ENCODE measurements at places on chromosomes 6 and 20. TPM values are rescaled to one million over a fixed set of nuclear protein-coding genes. Genes with fewer than 3 reads are reported as not detected.

GRCh38 chr6:23533944-23534343 lies 592.1 kb upstream of the NRSN1 start:
- no peak overlapping the region for H3K4me3 ChIP-seq
- no peaks in the 10 kb centered on the region for H3K4me1 ChIP-seq
- H3K36me3 ChIP-seq: no peaks in the 10 kb centered on the region
- no peaks in the 10 kb centered on the region for H3K27me3 ChIP-seq
- no peak overlapping the region for H3K27ac ChIP-seq

GRCh38 chr6:167737205-167737830 lies 89.4 kb upstream of the AFDN start:
- no peaks in the 10 kb centered on the region for H3K36me3 ChIP-seq
- H3K27ac ChIP-seq: no peak overlapping the region
- no peaks in the 10 kb centered on the region for H3K4me1 ChIP-seq
- no peak for DNase-seq
- H3K4me3 ChIP-seq: no peak overlapping the region

DNA sequence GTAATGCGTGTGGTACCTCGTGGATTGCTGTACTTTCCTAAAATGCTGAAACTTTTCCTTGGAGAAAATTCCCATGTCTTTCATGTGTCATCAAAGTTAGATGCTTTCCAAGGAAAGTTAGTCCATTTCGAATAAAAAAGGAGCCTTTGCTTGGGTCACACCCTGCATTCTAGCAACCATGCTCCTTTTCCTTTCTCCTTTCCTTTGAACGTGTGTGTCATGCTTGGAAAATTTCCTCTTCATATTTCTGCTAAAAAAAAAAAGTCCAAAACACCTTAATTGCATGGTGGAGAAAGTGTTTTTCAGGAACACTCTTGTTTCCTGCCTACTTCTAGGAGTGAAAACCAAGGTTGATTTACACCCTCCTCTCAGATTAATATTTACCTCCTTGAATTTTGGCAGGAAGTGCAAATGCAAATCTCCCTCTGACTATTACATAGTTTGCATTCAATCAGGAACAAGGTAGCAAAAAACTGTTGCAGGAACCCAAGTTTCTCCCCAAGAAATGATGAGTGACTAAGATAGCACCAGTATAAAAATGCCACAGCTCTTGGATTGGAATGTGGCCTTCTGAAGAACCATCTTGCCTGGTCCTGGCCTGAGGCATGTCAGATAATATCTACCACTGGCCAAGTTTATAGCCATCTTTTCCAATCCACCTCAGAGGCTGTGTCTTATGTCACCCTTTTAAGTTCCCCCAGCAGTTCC lies 590.6 kb downstream of the QKI start:
- H3K27me3 ChIP-seq: peaks cover 16% of the 10 kb centered on the region
- no peak for DNase-seq
- no peaks in the 10 kb centered on the region for H3K4me1 ChIP-seq
- H3K4me3 ChIP-seq: no peak overlapping the region
- no peaks in the 10 kb centered on the region for H3K36me3 ChIP-seq

DNA sequence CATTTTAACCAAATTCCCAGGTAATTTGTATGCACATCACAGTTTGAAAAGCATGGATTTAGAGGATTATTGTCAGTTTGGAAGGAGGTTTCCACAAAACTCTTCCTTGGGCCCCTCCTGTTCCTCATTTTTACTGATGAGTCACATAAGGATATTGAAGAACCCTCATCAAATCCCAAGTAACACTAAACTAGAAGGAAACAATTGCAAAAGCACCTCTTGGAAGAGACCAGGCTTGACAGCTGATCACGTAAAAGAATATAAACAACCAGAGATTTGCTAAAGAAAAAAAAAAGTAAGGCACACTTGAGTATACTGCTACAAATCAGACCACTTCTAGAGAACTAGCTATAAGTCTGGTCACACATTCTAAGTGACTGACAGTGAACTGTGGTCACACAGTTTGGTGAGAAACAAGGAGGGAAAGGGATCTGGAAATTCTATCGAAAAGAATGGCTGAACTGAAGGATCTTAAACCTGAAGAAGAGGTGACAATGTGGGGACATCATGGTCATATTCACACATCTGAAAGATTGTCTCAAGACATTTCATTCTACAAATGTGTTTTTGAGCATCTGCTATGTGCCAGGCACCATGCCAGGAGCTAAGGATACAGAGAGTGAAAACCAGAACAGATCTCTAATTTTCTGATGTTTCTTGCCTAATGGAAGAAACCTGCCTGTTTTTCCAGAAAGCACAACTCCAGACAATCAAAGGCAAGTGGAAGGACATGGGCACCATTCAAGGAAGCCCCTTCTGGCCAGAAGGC lies 24.1 kb downstream of the ZHX3 start:
- no peaks in the 10 kb centered on the region for H3K27me3 ChIP-seq
- peaks cover 4% of the 10 kb centered on the region for H3K4me1 ChIP-seq
- no peaks in the 10 kb centered on the region for H3K36me3 ChIP-seq

DNA sequence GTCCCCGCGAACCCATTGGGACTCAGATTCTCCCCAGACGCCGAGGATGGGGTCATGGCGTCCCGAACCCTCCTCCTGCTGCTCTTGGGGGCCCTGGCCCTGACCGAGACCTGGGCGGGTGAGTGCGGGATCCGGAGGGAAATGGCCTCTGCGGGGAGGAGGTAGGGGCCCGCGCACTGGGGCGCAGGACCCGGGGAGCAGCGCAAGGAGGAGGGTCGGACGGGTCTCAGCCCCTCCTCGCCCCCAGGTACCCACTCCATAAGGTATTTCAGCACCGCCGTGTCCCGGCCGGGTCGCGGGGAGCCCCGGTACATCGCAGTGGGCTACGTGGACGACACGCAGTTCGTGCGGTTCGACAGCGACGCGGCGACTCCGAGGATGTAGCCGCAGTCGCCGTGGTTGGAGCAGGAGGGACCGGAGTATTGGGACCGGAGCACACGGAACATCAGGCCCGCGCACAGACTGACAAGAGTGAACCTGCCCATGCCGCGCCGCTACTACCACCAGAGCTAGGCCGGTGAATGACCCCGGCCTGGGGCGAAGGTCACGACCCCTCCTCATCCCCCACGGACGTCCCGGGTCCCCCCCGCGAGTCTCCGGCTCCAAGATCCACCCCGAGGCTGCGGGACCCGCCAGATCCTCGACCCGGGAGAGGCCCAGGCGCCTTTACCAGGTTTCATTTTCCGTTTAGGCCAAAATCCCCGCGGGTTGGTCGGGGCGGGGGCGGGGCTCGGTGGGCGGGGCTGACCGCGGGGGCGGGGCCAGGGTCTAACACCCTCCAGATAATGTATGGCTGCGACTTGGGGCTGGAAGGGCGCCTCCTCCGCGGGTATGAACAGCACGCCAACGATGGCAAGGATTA lies 15.7 kb upstream of the HLA-A start:
- peaks cover 15% of the 10 kb centered on the region for H3K36me3 ChIP-seq
- no peaks in the 10 kb centered on the region for H3K27me3 ChIP-seq
- H3K27ac ChIP-seq: peak overlapping the region; percentile 94
- peak overlapping the region; percentile 96 for H3K4me3 ChIP-seq
- peaks cover 31% of the 10 kb centered on the region for H3K4me1 ChIP-seq

- H3K4me1 ChIP-seq: no peaks in the 10 kb centered on the region
- no peaks in the 10 kb centered on the region for H3K27me3 ChIP-seq
- H3K27ac ChIP-seq: no peak overlapping the region
- H3K36me3 ChIP-seq: no peaks in the 10 kb centered on the region
Measured at GRCh38 chr6:92292067-92292466, 1127.3 kb downstream of the EPHA7 start.

GRCh38 chr6:159169557-159170332 lies 545 bp downstream of the FNDC1 start:
- peak; percentile 56 for DNase-seq
- H3K36me3 ChIP-seq: no peaks in the 10 kb centered on the region
- H3K4me3 ChIP-seq: peak overlapping the region; percentile 65
- H3K4me1 ChIP-seq: peaks cover 22% of the 10 kb centered on the region

DNA sequence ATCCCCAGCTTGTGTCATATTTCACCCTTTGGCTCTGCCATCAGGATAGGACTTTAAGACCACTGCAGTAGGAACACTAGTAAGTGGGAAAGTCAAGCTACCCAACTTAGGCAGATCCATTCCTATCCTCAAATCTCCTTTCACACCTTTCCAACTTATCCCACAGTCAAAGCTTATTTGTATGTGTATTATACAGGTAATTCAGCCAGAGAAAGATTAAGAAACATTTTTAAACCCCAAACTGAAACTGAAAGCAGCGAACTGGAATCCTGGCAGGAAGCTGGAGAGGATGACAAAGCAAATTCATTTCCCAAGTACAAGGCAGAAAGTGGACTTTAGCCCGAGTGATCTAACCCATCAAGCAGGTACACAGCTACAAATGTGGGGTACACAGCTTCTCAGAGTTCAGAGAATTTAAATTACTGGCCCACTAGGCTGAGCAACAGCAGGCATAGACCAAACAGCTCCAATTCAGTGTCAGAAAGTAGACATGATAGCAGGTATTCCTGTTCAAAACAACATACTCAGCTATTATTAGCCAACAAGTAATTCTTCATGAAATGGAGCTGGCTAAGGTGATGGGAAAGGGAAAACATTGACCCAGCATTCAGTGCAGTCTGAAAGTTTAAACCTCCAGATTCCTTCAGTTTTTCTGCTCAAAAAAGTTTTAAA lies 39.1 kb downstream of the ILRUN start:
- peak overlapping the region; percentile 89 for H3K27ac ChIP-seq
- H3K36me3 ChIP-seq: peaks cover 11% of the 10 kb centered on the region
- peak; percentile 31 for DNase-seq
- H3K27me3 ChIP-seq: no peaks in the 10 kb centered on the region
- peak overlapping the region; percentile 61 for H3K4me3 ChIP-seq
- H3K4me1 ChIP-seq: peaks cover 48% of the 10 kb centered on the region

DNA sequence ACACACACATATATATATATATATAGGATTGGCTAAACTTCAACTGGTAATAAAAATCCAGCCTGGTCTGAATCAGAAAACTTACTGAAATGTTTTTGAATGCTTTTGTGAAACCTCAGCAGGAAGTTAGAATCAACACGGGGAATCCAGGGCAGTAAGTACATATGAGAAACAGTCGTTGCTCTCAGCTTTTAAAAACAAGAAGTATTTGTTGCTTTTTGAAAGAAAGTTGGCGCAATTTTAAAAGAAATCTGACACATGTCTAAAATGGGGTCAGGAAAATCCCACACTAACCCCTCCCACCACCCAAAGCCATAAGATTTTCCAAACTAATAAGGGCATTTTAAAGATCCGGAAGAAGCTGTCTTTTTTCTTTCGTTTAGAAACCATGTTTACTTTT lies 11.5 kb upstream of the CCDC170 start:
- no peaks in the 10 kb centered on the region for H3K27me3 ChIP-seq
- no peaks in the 10 kb centered on the region for H3K36me3 ChIP-seq
- DNase-seq: peak; percentile 22
- H3K27ac ChIP-seq: peak overlapping the region; percentile 92
- H3K4me3 ChIP-seq: peak overlapping the region; percentile 67

- no peak for DNase-seq
- peaks cover 7% of the 10 kb centered on the region for H3K36me3 ChIP-seq
- no peak overlapping the region for H3K4me3 ChIP-seq
- H3K27me3 ChIP-seq: no peaks in the 10 kb centered on the region
- H3K27ac ChIP-seq: no peak overlapping the region
Measured at GRCh38 chr6:34795836-34796425, 4.0 kb downstream of the BLTP3A start.

DNA sequence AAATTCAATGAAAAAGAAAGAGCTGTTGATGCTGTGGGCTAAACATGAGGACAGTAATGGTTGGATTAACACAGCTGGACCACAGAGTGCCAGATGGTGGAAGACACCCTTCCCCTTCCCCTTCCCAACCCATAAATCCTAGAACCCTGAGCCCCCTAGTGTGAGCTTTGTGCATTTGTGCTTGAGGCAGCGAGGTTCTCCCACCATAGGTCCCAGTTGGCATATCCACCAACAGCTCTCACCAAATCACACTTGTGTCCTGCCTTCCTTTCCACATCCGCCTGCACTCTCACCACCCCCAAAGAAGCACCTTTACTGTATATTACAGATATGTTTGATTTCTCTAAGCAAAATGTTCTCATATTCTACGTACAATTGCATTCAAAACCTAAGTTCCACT lies 32.8 kb upstream of the HBS1L start:
- peak overlapping the region; percentile 69 for H3K27ac ChIP-seq
- H3K27me3 ChIP-seq: no peaks in the 10 kb centered on the region
- H3K36me3 ChIP-seq: no peaks in the 10 kb centered on the region
- peak overlapping the region; percentile 43 for H3K4me3 ChIP-seq
- peaks cover 78% of the 10 kb centered on the region for H3K4me1 ChIP-seq

DNA sequence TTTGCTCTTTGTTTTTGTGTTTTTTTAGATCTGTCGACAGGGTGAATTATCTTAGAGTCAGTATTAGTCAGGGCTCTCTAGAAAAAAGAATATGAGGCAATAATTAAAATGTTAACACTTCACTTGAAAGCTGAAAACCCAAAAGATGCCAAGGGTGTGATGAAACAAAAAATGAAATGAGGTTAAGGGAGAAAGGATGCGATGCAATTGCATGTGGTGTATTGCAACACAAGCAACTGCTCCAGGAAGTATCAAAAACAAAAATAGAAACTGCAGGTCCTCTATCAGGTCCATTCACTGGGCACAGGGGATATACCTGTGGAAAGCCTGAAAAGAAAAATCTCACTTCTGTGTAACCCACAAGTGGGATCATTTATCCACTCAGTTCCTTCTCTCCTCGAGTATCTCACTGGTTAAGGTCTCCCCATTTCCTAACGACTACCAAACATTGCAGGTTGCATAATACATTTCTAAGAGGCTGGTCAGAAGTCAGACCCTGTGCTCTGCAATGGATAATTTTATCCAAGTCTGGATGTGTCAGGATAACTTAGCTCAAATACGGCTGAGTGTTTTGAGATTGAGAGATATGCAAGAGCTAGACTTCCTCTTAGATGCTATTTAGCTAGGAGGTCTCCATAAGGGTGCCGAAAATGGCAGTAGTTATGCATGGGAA lies 257.7 kb upstream of the GJE1 start:
- no peaks in the 10 kb centered on the region for H3K4me1 ChIP-seq
- H3K27me3 ChIP-seq: no peaks in the 10 kb centered on the region
- no peak overlapping the region for H3K27ac ChIP-seq
- H3K4me3 ChIP-seq: no peak overlapping the region
- H3K36me3 ChIP-seq: no peaks in the 10 kb centered on the region
- no peak for DNase-seq

GRCh38 chr6:142913036-142913510 lies 31.9 kb downstream of the HIVEP2 start:
- H3K27ac ChIP-seq: peak overlapping the region; percentile 96
- DNase-seq: peak; percentile 60
- H3K4me1 ChIP-seq: peaks cover 84% of the 10 kb centered on the region
- H3K4me3 ChIP-seq: peak overlapping the region; percentile 64
- H3K36me3 ChIP-seq: peaks cover 15% of the 10 kb centered on the region
- no peaks in the 10 kb centered on the region for H3K27me3 ChIP-seq

DNA sequence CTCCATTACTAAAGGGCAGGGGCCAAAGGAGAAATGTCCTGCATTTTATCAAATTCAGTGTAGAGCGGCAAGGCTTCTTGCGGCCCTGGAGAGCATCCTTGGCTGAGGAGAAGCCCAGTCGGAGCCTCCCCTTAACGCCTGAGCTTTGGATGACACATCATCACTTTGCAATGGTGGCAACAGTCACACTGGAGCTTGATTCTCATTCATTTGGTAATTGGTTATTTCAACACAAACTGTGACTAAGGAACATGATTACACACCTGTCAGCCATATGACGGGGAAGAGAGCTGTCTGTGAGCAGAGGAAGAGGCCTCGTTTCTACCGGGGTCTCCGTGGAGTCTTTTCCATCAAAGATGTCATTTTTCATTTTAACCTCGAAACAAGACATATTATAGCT lies 81.4 kb downstream of the SOBP start:
- no peak for DNase-seq
- no peaks in the 10 kb centered on the region for H3K36me3 ChIP-seq
- no peaks in the 10 kb centered on the region for H3K4me1 ChIP-seq
- no peak overlapping the region for H3K27ac ChIP-seq
- H3K4me3 ChIP-seq: no peak overlapping the region

STX11 gene
- 17.2 TPM for total RNA-seq

RAB44 gene
- total RNA-seq: not detected

MOXD1 gene
- not detected for total RNA-seq

APOBEC2 gene
- not detected for total RNA-seq
